ENCODE measurements at places on chromosomes 4 and X. TPM values are rescaled to one million over a fixed set of nuclear protein-coding genes. Genes with fewer than 3 reads are reported as not detected.

- H3K27me3 ChIP-seq, result peaks cover 3% of the 10 kb centered on the region
- no peak overlapping the region for H3K4me3 ChIP-seq
- H3K4me1 ChIP-seq, result no peaks in the 10 kb centered on the region
- H3K36me3 ChIP-seq, result no peaks in the 10 kb centered on the region
These were observed 208.7 kb upstream of the FTHL17 start for GRCh38 chrX:31280580-31280979.

The PRKG2 gene
- polyA plus RNA-seq, result 0.76 TPM

DNA sequence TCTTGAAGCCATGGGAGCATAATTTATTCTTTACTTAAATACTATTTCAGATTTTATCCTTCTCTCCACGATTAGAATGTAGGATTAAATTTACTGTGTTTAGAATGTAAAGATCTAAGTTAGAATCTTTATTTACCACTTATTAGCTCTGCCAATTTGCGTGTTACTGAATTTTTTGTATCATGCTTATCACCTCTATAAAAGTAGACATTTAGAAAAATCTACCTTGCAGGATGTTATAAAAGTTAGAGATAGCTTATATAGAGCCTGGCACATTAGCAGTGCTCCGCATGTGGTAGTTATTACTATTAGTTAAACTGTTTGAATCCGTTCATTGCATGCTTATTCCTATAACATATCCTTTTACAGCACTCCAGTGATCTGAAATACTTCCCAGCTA is 97.9 kb downstream of the BANK1 start:
- H3K36me3 ChIP-seq, result no peaks in the 10 kb centered on the region
- H3K27ac ChIP-seq, result no peak overlapping the region
- no peak overlapping the region for H3K4me3 ChIP-seq
- H3K4me1 ChIP-seq, result no peaks in the 10 kb centered on the region

DNA sequence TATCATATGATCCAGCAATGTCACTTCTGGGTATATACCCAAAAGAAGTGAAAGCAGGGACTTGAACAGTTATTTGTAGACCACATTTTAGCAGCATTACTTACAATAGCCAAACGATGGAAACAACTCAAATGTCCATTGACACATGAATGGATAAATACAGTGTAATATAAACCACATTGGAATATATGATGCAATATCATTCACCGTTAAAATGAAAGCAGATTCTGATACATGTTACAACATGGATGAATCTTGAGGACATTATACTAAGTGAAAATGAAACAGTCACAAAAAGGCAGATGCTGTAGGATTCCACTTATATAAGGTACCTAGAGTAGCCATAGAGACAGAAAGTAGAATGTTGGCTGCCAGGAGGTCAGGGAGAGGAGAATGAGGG is 130.5 kb upstream of the SMAD1 start:
- no peaks in the 10 kb centered on the region for H3K4me1 ChIP-seq
- H3K27ac ChIP-seq, result no peak overlapping the region
- H3K4me3 ChIP-seq, result no peak overlapping the region
- DNase-seq, result no peak
- H3K27me3 ChIP-seq, result peaks cover 2% of the 10 kb centered on the region

DNA sequence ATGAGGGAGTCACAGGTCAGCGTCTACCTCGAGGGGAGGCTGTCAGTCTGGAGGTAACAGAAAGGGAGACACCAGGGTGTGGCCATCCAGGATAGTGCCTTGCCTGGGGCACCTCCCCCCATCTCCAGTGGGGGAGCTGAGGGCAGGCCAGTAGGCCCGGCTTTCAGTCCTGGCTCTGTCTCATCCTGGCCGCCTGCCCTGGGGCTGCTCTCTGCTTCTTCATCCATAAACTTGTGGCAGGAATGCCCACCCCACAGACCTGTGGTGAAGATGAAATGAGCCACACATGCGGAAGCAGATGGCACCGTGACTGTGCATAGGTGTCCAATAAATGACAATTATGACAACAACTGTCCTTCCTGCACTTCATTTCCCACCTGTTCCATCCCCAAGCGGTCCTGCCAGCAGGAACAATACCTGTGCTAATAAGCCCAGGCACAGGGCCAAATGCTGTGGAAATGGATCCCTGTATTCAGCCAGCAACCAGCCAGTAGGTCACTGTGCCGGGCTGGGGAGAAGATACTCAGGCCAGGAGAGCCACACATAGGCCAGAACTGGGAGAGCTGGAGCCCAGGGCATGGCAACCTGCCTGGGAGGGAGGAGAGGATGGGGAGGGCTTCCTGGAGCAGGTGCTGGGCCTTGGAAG is 30.2 kb downstream of the TRO start:
- no peak overlapping the region for H3K27ac ChIP-seq
- H3K36me3 ChIP-seq, result no peaks in the 10 kb centered on the region

Measured in immature natural killer cell (primary cell).